ENCODE measurements at places on chromosomes 3 and 15.

GRCh38 chr3:114101101-114101500 lies 44.6 kb downstream of the QTRT2 start:
- no peak for DNase-seq

DNA sequence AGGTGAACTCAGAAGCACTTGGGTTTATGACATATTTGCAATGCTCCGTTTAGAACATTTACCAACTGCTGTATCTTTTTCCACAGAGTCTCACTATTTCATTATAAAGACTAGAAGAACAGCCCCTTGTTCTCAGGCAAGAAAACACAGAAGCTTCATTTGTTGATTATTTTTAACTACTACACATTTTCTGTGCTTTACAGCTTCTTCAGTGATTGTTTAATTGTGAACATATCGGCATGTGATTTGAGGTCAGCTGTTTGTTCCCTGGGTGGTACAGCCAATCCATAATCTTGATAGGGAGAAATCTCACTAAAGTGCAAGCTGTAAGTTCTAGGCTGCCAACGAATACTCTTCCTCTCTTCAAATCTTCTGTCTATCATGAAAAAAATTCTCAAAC lies 31.0 kb upstream of the DLG1 start:
- no peak for DNase-seq

DNA sequence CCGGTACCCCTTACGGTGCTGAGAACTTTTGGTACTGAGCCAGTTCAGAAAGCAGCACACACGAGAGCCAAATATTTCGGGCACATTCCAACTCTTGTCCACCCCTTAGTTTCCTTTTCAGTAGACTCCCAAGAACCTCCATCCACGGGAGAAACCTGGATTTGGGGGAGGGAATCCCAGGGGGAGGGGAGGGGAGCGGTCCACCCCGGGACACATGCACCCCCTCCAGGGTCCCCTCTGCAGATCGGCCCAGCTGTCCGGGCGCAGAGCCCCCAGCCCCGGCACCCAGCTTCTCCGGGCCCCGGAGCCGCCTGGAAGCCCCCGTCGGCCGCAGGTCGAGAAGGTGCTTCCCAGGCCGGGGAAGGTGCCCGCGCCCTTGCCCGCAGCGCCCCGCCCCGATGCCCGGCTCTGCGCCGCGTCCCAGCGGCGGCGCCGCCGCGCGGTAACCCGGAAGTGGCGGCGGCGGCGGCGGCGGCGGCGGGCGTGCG lies 455 bp upstream of the ABHD17C start:
- peak; percentile 36 for DNase-seq

DNA sequence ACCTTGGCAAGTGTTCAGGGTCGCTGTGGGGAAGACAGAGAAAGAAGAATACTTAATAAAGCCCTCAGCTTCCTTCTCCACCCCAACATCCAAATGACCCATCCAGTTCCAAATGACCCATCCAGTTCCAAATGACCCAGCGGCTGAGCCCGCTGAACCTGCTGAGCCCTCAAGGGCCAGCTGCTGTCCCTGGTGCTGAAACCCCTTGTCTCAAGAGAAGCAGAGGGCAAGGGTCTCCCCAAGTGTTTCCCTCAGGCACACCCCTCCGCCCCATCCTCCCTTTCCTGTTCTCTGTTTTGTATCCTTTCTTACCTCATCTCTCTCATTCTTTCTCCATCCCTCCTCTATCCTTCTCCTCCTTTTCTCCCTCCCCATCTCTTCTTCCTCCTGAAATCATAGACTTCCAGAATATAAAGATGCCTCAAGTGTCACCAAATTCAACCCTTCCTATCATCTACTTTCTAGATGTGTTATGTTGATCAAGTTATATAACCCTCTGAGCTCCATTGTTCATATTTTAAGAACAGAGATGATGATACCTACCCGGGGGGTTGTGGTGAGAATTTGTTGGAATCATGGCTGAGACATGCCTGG lies 29.0 kb downstream of the CCDC33 start:
- DNase-seq, result peak; percentile 10

- no peak for DNase-seq
Measured at GRCh38 chr3:138066972-138067371, 48.4 kb downstream of the DZIP1L start.

- peak; percentile 40 for DNase-seq
Measured at GRCh38 chr3:120645083-120645845, 36.8 kb downstream of the HGD start.

- DNase-seq, result no peak
Measured at GRCh38 chr3:23867400-23867799, 49.4 kb downstream of the NKIRAS1 start.

DNA sequence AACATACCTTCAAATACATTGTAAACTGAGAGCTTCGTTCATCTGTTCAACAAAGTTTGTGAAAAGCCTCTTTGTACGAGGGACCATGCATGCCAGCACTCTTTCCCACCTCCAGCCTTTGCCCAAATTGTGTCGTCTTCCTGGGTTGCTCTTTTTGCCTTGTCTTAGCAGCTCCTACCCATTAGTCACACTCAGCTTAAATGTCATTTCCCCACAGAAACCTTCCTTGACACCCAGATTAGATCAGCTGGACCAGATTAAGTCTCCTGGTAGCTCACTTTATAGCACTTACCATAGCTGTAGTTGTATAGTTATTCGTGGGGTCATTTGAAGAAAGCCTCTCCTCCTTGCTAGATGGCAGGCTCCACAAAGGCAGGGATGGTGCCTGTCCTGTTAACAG lies 24.1 kb upstream of the SNRK start:
- no peak for DNase-seq

DNA sequence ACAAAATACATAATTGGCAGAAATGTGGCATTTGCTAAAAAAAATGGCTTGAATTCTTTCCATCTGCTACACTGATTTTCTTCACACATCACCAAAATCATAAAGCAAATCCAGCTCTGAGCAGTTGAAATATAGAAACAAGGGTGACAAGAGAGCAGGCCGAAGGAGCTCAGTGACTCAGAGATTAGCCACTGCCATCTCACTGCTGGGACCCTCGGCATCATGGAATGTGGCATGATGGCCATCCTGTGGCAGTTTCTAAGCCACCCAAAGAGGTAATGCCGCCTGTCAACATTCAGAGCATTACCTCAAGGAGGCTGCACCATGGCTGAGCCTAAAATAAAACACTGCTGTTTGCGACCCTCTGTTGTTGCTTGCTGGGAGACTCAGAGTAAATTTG lies 80.5 kb upstream of the OSBPL11 start:
- no peak for DNase-seq

GRCh38 chr3:106332884-106333283 lies 464.1 kb upstream of the CBLB start:
- peak; percentile 65 for DNase-seq

- DNase-seq, result peak; percentile 32
Measured at GRCh38 chr3:117104792-117105191, 395.2 kb downstream of the TUSC7 start.

DNA sequence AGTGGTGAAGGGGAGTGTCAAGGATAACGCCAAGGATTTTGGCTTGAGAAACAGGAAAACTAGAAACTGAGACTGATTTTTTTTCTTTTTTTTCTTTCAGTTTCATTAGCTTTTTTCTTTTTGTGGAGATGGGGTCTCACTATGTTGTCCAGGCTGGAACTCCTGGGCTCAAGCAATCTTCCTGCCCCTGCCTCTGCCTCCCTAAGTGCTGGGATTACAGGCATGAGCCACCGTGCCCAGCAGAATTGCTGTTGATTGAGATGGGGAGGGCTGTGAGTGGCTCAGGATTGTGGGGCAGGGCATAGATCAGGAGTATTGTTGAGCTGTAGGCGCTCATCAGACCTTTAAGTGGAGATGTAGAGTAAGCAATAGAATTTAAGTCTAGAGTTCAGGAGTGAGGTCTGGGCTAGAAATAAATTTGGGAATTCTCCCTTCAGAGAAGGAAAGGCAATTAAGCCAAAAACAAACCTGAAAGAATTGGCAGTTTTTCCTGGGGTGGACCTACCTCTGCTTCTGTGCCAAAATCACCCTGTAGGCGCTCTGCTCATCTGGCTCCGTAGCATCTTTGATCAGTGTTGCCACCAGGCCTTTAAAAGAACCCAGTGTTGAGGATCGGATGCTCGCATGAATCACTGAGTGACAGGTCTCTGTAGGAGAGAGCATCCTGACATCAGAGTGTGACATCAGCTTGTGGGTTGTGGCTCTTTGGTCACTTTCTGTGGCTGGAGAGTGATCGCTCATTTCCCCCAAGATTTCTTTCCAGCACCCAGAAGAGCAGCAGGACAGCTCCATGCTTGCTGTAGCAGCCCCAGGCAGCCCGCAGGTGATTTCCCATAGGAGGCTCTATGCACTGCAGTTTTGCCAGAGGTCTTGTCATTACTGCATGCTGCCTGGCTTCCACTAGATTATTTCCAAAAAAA lies 15.8 kb downstream of the ABHD17C start:
- DNase-seq, result peak; percentile 41

DNA sequence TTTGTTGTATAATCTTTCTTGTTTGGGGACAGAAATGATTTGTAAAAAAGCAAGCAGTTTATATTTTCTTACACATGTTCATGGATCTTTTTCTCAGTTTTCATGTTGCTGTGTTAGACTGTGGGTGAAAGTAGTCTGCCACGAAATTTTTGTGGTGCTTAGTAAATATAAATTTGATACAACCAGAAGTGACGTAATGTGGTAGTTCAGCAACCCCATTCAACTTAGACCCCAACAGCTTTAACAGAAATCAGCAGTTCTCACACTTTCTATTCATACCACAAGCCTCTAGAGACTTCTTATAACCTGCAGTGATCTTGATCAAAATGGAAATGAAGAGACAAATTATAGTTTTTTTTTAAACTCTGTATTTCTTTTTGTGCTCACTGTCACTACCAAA lies 120.2 kb upstream of the IGSF10 start:
- peak; percentile 74 for DNase-seq

- no peak for DNase-seq
Measured at GRCh38 chr3:177084616-177085015, 112.7 kb downstream of the TBL1XR1 start.

- DNase-seq, result peak; percentile 65
Measured at GRCh38 chr3:182028081-182028480, 316.4 kb downstream of the SOX2 start.

- no peak for DNase-seq
Measured at GRCh38 chr15:98043160-98044014, 82.9 kb downstream of the ARRDC4 start.

DNA sequence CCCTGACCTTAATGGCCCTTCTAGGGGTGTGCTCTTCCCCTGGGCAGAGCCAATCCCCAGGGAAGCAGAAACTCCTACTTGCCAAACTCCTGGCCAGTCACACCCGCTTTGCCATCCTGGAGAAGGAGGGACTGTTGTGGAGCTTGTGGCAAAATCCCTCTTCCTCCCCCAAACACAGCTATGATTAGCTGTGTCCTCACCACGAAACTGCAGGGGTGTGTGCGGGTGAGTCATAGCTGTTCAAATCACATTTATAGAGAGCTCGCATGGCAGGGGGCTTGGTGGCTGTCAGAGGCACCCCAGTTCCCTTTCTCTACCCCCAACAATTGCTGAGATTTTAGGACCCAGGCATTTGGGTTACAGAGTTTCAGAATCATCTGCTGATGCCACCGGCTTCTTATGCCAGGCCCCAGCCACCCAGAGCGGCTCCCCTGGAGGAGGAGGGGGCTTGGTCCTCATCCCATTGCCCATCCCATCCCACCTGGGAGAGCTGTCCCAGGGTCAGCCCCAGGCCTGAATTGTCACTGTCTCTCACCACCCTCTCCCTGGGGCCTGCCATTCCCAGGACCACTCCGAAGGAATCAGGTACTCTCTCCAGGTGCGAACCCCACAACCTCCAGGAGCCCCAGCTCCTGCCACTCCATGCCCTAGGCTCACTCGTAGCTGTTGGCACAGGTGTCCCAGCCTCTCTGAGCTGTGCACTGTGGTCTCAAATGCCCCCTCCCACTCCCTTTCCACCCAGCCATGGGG lies 28.8 kb upstream of the MAGEF1 start:
- peak; percentile 56 for DNase-seq

- peak; percentile 68 for DNase-seq
Measured at GRCh38 chr3:15795651-15796308, 2.0 kb downstream of the ANKRD28 start.

DNA sequence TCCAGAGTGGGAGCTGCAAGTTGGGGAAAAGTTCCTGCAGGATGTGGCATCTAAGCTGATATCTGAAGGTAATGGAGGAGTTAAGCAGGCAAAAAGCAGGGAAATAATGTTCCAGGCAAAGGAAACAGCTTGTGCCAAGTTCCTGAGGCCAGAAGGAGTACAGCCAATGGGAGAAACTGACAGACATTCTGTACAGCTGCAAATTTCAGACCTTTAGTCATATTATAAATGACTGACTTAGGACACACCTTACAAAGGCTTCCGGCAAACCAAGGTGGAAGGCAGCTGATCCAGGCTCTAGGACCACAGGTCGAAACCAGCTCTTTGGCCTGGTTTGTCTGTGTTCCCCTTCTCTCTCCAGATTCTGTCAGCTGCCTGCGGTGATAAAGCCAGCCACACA lies 9.3 kb downstream of the WWTR1 start:
- DNase-seq, result peak; percentile 53

DNA sequence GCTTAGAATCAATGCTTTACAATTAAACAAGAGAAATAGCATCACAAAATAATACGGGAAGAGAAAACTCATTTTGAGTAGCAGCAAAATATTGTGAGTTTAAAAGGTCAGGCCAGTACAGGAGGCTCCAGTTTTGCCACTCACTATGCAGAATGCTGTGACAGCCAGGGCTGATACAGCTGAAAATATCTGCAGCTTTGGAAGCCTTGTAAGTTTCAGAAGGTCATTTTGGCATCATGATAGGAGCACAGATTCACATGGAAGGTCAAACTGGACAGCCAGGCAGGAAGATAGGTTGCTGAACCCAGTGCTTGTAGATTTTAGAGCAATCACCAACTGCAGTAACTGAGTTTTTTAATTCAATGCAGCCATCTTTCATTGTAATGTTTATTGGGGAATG lies 14.1 kb downstream of the MBNL1 start:
- no peak for DNase-seq

GRCh38 chr15:88194162-88194561 lies 62.4 kb downstream of the NTRK3 start:
- DNase-seq, result no peak

GRCh38 chr15:41812820-41813375 lies 15.0 kb upstream of the JMJD7 start:
- no peak for DNase-seq

- no peak for DNase-seq
Measured at GRCh38 chr15:64373360-64373759, 7.9 kb downstream of the PCLAF start.

GRCh38 chr15:99508311-99508645 lies 57.5 kb upstream of the MEF2A start:
- no peak for DNase-seq

DNA sequence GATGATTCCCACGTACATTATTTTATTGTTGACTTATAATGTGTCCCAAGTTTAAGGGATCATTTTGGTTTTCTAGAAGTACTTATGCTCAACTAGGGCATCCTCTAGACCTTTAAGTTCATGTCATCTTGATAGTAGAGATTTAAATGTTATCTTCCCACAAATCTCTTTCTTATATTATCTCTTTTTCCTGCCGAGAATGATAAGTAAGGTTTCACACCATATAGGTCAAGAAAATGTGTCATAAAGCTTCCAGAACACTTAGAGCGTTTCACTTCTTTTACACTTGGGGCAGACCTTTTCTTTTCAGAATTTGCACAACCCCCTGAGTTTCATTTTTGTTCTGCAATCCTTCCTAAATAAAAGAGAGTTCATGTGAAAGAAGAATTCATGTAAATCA lies 142.0 kb upstream of the CBLB start:
- DNase-seq, result no peak

- DNase-seq, result peak; percentile 98
Measured at GRCh38 chr3:4978204-4978965, 852 bp upstream of the BHLHE40 start.

- DNase-seq, result no peak
Measured at GRCh38 chr3:16665282-16665741, 60.1 kb upstream of the DAZL start.
